Left colon (tissue), 2 donors: ENCODE measurements at places on chromosomes 12 and 14. TPM values are rescaled to one million over a fixed set of nuclear protein-coding genes. Genes with fewer than 3 reads are reported as not detected.

GRCh38 chr12:27105746-27106536 lies 23.6 kb upstream of the C12orf71 start:
- no peak for DNase-seq

DNA sequence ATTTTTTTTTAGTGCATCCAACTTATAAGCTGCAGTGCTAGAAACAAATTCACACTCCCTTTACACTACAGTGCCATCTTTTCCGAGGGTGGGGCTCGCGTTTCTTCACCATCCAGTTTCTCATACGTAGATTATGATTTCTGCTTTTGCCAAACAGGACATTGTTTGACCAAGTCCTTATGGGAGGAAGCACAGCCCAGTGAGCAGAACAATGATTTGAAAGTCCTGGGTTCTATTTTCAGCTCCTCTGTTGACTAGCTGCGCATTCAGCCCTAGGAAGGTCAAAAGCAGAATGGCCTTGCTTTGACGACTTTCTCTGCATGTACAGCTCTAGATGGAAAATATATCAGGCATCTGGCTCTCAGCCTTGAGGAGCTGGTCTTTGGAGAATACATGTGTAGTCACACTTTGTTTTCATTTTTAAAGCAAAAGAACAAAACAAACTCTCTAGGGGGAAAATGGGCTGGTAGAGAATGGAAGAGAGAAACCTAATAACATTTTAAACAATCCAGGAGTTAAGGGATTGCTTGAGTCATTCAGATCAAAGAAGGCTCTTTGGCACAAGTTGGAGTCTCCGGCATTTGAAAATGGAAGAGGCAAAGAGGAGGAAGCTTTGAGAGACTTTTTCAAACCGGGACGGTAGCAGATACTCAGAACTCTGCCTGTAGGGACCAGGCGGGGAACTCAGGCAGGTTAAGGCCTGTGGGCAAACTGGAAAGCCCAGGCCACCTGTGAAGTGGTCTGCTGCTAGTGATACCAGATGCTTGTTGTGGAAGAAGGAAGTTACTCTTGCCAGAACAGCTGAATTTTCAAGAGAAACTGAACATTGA lies 257.3 kb upstream of the PLEKHG7 start:
- DNase-seq: no peak

DNA sequence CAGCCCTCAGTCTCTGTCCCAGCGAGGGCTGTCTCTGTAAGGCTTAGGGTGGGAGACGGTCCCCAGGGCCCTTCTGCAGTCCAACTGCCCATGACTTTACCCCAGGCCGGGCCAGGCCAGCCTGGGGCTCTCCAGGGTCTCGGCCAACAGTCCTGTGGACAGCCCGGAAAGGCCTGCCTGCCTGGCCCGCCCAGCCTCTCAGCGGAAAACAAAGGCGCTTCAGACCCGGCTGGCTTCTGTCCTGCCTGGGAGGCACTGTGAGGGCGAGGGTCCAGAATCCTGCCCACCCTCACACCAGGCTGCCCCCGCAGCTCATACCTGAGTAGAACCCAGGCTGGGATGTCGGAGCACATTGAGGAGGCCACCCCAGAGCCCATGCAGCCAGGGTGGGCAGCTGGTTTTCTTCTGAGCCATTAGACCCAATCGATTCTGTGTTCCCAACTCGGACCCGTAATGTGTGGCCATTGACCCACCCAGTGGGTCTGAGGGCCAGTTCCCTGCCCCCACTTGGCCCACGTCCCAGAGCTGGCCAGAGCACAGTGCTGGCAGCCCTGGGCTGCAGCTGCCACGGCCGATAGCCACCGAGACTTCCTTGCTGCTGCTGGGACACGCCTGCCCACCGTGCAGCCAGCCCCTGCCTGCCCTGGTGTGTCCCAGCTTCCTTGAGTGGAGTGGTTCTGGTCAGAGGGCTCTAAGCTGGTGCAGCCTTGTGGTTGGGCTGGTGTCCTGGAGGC lies 1.6 kb downstream of the CRIP2 start:
- peak; percentile 28 for DNase-seq

- DNase-seq: no peak
Measured at GRCh38 chr14:94643316-94644101, 31.3 kb downstream of the SERPINA3 start.

The GABARAPL1 gene
- 25.2 TPM for total RNA-seq

The RNF212B gene
- total RNA-seq: not detected

- peak; percentile 23 for DNase-seq
Measured at GRCh38 chr14:104284636-104285507, 146.5 kb downstream of the KIF26A start.

- no peak for DNase-seq
Measured at GRCh38 chr12:124420996-124421674, 126.2 kb downstream of the RFLNA start.

DNA sequence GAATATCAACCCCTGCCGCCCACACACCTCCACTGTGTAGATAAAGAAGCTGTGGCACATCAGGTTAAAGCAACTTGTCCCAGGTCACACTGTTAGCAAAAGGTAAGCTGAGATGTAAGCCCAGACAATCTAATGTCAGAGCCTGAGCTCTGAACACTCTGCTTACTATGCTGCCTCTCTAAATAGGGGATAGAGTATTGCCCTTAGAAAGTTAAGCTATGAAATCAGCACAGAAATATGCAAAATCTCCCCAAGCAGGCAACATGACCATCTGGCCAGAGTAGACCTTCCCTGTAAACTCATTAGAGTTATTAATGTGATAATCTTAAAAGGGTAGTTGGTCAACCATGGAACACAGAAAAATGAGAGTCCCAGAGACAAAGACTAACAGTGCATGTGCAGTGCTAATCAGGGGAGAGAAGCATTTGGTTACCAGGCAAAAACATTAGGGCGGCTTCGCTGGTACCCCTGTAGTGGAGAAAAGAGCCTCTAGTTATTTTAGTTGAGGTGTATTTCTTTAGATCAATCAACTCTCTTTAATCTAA lies 171.0 kb downstream of the BTG1 start:
- DNase-seq: no peak
